Fibroblast of skin of right biceps (primary cell): ENCODE measurements at places on chromosomes 5 and 9.

GRCh38 chr5:148860599-148860998 lies 34.2 kb downstream of the ADRB2 start:
- peak; percentile 20 for DNase-seq

GRCh38 chr9:8724284-8725018 lies 924.9 kb upstream of the DMAC1 start:
- no peak for DNase-seq

GRCh38 chr9:94623253-94623652 lies 16.1 kb downstream of the FBP1 start:
- DNase-seq, result peak; percentile 22

DNA sequence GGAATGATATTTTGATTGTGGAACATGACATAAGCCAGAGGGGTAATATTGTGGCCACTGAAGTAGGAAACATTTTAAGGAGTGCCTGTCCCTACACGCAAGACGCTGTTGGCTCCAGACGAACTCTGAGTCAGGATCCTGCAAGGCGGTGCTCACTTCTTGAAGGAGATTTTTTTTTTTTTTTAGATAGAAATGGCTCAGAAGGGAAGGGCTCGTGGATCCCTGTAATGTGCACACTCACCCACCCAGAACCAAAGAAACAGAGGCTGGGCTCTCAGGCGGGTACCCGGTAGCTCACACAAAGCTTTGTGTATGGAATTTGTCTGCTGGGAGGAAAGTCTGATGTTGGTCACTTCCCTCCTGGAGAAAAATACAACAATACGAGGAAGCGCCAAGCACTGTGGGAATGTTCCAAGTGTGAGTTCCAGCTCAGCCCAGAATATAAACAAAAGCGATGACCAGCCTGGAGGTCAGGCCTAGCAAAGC lies 25.7 kb downstream of the RAPGEF1 start:
- DNase-seq, result peak; percentile 70

DNA sequence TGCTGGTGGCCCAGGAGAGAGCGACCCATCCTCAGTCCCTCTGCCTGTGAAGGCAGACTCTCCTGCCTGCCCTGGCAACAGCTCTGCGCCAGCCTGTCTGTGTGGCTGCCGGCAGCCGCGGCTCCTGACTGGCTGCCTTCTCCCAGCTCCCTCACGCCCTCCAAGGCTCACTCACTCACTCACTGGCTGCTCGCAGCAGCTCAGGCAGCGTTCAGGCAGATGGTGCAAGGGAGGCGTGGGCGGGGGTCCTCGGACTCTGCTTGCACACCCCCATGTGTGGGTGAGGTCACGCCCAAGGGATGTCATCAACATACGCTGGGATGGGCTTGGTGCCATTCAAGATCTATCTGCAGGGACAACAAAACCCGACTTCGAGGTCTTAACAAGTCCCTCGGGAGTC lies 66.7 kb downstream of the DAB2IP start:
- DNase-seq, result peak; percentile 46

- DNase-seq, result peak; percentile 86
These were observed 72.7 kb downstream of the CAST start for GRCh38 chr5:96734871-96735325.

GRCh38 chr5:32790411-32790951 lies 79.4 kb downstream of the NPR3 start:
- peak; percentile 90 for DNase-seq

DNA sequence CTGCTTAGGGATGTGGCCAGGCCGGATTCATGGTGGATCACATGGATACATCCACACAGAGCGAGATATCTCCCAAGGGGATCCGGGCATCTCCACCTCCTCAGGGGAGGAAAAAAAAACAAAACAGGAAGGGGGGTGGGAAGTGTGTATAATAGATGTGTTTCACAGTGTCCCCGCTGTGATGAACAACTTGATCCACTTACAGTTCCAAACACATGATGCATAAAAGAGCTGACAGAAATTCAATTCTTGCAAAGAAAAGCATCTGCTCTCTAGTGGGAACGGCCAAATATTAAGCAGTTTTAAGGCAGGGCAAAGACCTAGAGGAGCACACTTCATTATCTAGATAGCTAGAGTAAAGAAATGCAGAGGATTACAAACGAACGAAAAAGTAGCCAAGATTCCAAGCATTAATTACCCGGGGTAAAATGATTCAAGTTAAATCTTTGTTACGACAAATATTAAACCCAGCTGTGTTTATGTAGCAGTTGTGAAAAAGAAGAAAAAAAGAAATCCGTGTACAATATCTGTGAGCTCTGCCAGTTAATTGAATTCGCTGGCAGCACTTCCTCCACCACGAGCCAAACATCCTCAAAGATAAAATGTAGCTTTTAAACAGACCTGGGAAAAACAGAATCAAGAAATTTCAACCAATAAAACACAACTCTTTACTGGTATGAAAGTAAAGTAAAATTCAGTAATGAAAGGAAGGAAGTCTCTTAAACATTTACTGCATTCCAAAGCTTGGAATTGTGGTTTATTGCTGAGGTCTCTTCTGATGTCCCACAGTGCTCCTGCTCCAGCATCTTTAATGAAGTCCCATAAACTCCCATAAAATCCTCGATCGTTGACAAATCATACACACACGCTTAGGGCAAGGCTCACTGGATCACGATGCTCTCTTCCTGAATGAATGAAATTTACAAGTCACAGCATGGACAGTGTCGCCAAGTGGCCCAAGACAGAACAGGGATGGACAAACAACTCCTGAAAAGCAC lies 213.0 kb downstream of the CRB2 start:
- DNase-seq, result peak; percentile 68

DNA sequence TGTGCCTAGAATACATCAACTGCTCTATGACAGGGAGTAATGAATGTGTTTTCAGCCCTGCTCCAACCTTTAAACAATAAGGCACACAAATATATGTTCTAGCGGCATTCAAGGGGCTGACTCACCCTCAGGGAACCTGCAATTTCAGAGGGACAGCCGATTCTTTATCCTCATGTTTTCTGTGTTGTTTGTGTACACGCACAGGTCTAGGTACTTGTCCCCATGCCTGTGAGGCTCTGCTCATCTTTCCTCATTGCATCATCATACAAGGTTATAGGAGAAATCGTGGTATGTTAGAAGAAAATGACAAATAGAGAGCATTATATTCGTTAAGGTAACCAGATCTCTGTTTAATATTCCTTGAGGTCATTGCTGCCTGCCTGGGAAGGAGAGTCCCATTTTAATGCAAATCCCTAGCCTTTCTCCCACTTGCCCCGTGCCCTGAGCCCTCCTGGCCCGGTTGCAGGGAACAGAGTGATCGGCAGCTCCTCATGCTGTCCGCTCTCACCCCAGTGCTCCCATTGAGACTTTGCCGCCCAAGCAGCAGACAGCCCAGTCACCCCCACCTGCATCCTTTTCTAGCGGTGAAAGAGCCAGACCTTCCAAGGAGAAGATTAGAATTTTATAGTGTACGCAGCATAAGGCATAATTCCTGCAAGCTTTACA lies 14.6 kb downstream of the MAP1B start:
- DNase-seq, result no peak

- peak; percentile 86 for DNase-seq
These were observed 11.3 kb upstream of the ANGPTL2 start for GRCh38 chr9:127133739-127134167.

DNA sequence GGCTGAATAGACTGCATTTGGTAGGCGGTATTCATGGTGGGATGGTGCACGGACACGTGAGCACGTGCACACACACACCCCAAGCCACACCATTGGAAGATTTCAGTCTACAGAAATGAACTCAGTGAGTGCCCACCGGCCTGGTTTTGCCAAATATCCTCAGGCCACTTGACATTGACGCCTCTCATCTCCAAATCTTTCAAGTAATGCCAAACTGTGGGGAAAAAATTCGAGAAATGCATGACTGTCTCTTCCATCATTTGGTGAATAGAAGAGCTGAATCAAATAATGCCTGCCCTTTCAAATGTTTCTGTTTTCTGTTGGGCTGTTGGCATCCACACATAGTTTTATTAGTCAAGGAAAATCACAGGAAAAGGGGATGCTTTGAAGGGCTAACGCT lies 182.3 kb upstream of the EFNA5 start:
- no peak for DNase-seq

- peak; percentile 96 for DNase-seq
These were observed 40.6 kb upstream of the MAP1B start for GRCh38 chr5:72066705-72067107.

- no peak for DNase-seq
These were observed 54.2 kb downstream of the MAPKAP1 start for GRCh38 chr9:125652759-125653158.

- peak; percentile 85 for DNase-seq
These were observed 452.0 kb upstream of the ZNF608 start for GRCh38 chr5:125198270-125198974.

DNA sequence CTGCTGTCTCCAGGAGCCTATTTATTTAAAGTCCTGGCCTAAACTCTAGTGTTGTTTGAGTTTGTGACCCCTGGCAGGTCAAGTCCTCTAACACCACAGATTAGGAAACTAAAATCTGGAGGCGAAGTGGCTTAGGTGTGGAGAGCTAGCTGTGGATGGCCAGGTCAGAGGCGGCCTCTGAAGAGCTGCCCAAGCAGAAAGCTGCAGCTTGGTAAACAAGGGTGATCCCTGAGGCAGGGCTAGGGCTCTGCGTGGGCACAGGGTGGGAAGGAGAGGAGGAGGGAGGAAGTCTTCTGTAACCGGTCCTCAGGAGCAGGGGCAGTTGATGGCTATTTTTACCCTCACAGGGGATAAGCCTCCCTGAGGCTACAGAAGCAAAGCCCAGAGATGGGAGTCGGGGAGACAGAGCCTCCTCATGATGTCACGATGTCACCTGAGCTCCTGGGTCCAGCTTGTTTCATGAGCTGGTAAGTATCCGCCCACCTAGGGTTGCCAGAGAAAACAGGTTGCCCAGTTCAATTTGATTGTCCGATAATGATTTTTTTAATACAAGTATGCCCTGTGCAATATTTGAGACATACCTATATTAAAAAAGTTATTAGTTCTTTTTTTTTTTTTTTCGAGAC lies 25.9 kb upstream of the BOD1 start:
- no peak for DNase-seq

GRCh38 chr5:71836084-71836483 lies 117.0 kb downstream of the CARTPT start:
- peak; percentile 34 for DNase-seq

DNA sequence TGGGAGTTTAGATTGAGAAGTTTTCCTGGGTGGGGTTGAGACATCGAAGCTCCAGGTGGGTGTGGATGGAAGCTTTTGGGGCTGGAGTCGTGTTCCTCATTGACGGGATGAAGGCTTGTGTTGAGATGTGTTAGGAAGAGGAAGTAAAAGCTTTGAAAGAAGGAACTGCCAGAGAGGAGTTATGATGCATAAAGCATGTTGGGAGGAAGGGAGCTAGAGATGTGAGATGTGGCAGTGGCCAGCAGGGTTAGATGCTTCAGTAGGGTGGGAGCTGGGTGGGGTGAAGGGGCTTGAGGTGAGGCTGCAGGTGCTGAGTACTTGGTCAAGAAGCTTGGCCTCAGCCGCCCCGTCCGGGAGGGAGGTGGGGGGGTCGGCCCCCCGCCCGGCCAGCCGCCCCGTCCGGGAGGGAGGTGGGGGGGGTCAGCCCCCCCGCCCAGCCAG lies 56.7 kb downstream of the HSPA4 start:
- DNase-seq, result no peak

DNA sequence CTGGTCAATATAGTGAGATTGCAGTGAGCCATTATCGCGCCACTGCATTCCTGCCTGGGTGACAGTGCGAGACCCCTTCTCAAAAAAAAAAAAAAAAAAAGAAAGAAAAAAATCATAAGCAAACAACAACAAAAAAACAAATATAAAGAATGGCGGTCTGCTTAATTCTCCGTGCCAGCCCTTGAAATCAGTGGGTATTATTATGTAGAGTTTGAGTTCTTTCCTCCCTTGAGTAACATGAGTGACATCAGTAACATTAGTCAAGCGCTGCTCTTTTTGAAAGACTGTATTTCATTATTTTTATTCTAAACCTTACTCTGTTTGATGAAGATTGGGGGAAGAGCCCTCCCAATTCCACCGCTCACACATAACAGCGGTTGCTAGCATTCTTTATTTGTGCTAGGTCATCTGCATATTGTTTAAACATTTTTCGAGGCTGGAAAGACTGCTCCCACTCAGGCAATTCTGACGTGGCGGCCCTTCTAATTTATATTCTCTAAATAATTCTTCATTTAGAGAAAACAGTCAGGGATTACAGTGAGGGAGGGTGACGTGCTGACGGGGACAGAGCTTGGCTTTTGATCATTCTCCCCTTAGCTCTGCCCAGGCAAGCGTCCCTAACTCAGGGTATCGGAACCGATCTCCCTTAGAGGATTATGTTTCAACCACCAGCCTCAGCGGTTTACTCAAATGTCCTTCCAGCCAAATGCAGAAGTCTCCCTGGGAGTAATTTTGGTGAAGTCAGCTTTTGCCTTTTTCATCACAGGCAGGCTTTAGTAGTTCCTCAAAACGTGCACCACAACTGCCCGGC lies 860 bp upstream of the MARCHF6 start:
- DNase-seq, result peak; percentile 39

- DNase-seq, result peak; percentile 26
These were observed 55.9 kb downstream of the IRF1 start for GRCh38 chr5:132434416-132435286.

DNA sequence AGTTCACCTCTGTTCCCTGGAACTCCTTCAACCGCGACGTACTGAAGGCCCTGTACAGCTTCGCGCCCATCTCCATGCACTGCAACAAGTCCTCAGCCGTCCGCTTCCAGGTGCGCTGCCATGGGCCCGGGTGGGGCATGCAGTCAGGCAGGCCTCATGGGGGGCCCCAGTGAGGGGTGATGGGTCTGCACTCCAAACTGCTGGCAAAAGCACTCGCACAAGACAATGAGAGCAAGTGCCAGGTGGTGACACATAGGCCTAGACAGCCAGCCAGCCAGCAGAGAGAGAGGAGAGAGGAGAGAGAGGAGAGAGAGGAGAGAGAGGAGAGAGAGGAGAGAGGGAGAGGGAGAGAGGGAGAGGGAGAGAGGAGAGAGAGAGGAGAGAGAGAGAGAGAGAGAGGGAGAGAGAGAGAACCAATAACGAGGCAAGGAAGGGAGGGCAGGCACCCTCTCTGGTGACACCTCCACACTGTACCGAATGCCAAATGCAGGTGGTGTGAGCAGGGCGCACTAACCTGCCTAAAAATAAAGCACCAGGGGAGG lies 21.0 kb downstream of the DBH start:
- no peak for DNase-seq

DNA sequence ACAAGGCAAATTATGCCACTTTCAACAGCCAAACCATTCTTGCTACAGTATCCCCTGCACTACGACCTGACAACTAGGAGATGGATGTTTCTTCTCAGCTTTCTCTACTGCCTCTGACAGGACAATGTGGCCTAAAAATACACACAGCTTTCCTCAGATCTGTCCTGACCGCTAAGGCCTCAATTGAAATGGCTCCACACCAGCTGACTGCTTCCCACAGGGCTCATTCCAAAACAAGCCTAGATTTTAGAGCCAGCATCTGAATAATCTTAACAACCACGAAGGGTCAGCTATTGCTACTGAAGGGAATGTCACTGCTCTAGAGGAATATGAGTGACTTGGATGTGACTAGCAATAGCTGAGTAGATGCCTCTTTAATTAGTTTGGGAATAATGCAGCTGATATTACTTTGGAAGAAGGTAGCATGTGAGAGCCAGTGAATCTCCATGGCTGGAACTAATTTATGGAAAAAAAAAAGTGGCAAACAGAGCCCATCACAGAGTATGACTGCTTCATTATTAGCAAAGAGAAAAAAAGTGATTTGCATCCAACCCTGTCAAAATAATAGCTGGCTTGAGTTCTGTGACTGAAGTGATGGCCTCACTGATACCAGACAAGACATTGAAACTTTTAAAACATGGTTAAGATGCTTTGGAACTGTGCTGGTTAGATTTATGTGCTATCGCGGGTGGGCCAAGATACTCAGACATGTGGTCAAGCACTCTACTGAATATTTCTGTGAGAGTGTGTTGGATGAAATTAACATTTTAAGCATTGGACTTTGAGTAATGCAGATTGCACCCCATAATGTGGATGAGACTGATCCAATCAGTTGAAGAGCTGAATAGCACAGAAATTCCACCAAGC lies 450.2 kb downstream of the NR2F1-AS1 start:
- DNase-seq, result no peak
